Fibroblast of gingiva (primary cell): ENCODE measurements at places on chromosomes 1 and 21.

DNA sequence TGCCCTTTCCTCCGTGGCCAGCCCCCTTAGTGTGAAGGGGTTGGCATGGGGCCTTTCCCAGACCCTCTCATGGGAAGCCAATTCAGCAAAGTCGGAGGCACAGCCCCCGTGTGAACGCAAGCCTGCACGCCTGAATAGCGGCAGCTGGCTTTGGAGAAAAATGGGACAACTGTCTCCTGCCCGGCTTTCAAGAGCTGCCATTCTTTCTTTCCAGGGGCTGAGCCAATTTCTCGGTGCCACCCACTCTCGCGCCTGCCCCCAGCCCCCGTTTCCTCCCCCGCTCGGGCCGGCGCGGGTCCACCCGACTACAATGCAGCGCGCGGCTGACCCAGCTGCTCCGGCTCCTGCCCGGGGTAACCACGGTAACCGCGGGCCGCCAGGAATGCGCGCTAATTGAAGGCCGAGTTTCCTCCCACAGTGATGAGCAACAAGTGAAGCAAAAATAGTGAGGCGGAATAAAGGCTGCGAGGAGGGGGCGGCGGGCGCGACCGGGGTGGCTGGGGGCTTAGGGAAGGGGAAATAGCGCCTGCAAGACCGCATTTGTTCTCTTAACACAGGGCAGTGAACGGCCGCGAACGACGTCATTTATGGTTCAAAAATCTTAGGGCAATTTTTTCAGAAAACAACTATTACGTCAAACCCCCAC is 27.8 kb downstream of the ILDR2 start:
- DNase-seq, result no peak

DNA sequence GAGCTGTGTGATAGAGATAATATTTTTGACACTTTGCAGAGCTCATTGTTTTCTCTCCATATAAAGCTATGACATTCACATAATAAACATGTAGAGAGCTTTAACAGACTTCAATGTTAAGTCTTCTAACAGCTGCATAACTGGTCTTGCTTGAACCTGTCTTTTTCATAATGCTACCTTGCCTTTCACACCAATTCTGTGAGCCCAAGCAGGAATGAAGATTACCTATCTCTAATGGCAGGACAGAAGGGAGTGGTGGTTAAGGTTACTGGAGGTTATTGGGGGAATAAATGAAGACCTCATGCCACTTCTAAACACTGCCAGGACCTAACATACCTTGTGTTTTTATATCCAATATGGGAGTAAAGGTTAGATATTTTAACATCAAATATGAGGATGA is 2.3 kb upstream of the CD55 start:
- no peak for DNase-seq

DNA sequence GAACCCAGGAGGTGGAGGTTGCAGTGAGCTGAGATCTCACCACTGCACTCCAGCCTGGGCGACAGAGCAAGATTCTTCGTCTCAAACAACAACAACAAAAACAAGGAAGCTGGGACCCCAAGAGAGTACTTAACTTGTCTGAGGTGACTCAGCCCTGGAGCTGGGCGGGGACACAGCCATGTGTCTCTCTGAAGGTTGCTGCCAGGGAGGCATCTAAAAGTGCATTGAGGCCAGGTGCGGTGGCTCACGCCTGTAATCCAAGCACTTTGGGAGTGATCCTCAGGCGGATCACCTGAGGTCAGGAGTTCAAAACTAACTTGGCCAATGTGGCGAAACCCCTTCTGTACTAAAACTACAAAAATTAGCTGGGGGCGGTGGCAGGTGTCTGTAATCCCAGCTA is 7.7 kb downstream of the IFI6 start:
- DNase-seq, result no peak

DNA sequence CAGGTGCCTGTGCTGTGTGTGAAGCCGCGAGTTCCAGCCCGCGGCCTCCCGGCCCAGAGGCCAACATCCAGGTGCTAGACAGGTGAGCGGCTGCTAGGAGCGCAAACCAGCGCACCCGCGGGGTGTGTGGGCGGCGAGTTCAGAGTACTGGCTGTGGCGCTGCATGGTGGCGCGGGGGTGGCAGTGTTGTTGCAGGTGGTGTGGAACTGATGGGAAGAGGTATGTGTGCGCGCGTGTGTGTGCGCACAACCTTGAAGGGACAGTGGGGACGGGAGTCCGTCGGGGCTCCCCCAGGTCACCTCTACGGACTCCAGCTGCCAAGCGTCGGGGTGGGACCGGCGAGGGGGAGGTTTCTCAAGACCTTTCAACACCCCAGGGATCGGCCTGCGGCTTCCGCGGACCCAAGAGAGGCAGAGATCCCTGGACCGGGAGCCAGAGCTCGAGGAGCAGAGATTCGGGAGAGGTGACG is 433 bp upstream of the DMBX1 start:
- DNase-seq, result no peak

- DNase-seq, result no peak
Measured at GRCh38 chr1:41868241-41868998, 50.3 kb downstream of the HIVEP3 start.

DNA sequence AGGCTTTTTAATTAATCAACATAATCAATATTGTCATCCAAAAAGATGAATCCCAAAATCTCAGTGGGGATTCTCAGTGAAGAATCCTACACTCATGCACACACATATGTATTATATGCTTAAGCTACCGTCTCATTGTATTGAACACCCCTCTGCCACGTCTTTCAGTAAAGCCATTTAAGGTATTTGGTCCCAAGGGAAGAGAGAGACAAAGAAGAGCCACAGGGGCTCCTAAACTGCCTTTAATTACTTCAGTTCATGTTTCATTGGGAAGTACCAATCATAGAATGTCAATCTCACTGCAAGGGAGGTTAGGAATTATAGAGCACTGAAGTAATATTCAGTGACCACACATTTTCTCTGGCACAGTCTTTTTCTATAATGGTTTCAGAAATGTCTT is 388.6 kb upstream of the NEGR1 start:
- DNase-seq, result no peak
